ENCODE measurements at places on chromosomes 5 and 9. TPM values are rescaled to one million over a fixed set of nuclear protein-coding genes. Genes with fewer than 3 reads are reported as not detected.

GDA gene
- not detected for total RNA-seq

CCDC69 gene
- total RNA-seq: 0.17 TPM

AGXT2 gene
- not detected for total RNA-seq

PIP5K1B gene
- total RNA-seq: not detected

HTR1A gene
- not detected for total RNA-seq

SLC6A3 gene
- not detected for total RNA-seq

ZNF658 gene
- 5.9 TPM for total RNA-seq

OR1J2 gene
- not detected for total RNA-seq

FOXE1 gene
- 0.53 TPM for total RNA-seq

PCDHA4 gene
- total RNA-seq: 0.29 TPM
